ENCODE measurements at places on chromosomes 7 and 10. TPM values are rescaled to one million over a fixed set of nuclear protein-coding genes. Genes with fewer than 3 reads are reported as not detected.

DNA sequence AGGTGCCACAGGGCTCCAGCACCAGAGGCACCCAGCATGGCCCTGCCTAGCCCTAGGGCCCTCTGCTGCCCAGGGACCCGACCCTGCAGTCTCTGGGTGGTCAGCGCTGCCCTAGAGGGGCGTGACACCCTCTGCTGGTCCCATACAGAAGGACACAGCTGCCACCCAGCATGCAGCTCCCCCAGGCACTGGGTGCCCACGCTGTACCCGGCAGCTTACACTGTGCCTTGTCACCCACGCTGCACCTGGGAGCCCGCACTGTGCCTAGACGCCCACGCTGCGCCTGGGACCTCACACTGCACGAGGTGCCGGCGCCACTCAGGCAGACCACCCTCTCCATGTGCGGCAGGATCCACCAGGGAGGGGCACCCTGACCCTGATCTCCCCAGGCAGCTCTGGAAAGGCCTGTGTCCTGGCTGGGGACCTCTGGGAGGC, 55.2 kb downstream of the PWWP2B start:
- no peak for DNase-seq
- H3K36me3 ChIP-seq, result no peaks in the 10 kb centered on the region
- no peak overlapping the region for H3K27ac ChIP-seq
- H3K4me1 ChIP-seq, result peaks cover 10% of the 10 kb centered on the region
- peaks cover 8% of the 10 kb centered on the region for H3K27me3 ChIP-seq

DNA sequence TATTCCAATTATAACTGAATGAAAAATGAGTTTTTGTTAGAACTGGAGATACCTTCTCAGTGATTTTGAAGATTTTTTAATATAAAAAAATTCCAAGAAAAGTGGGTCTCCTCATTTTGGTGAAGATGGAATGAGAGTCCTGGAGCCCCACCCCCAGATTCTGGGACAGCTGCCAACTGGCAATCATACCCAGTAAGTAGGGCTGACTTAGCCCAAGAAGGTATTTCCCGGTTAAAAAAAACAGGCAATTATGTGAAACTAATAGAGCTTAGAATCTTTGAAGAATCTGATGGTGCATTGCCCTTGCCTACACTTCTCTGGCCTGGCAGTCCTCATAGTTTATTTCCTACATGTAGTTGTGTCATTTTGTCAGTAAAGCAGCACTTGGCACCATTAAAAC, 52.8 kb upstream of the VWDE start:
- no peaks in the 10 kb centered on the region for H3K4me1 ChIP-seq
- H3K4me3 ChIP-seq, result no peak overlapping the region
- no peak for DNase-seq
- no peaks in the 10 kb centered on the region for H3K36me3 ChIP-seq

- no peaks in the 10 kb centered on the region for H3K36me3 ChIP-seq
- no peaks in the 10 kb centered on the region for H3K27me3 ChIP-seq
- no peak overlapping the region for H3K4me3 ChIP-seq
- H3K27ac ChIP-seq, result no peak overlapping the region
- DNase-seq, result peak; percentile 16
Observed at GRCh38 chr7:117946151-117946633, 73.0 kb upstream of the CTTNBP2 start.

DNA sequence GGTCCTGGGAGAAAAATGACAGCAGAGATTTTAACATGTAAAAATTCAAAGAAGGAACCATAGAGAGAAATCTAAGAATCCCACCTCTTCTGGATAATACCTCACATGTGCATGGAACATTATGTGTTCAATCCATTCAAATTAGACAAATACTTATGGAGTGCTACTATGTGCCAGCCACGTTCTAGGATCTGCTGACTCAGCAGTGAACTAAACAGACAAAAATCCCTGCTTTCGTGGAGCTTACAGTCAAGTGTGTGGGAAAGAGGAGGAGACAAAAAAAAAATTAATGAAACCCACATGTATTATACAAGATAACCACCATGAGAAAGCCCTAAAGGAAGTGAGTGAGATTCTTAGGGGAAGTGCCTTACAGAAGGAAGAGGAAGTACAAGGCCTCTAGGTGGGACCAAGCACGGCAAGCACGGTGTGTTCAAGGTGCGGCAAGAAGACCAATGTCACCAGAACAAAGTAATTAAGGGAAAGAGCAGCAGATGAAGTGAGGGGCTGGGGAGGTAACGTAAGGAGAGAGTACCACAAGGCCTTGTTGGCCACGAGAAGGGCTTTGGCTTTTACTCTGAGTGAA, 71.0 kb downstream of the SLC25A13 start:
- DNase-seq, result no peak
- H3K27me3 ChIP-seq, result no peaks in the 10 kb centered on the region
- H3K36me3 ChIP-seq, result no peaks in the 10 kb centered on the region
- H3K27ac ChIP-seq, result no peak overlapping the region

DNA sequence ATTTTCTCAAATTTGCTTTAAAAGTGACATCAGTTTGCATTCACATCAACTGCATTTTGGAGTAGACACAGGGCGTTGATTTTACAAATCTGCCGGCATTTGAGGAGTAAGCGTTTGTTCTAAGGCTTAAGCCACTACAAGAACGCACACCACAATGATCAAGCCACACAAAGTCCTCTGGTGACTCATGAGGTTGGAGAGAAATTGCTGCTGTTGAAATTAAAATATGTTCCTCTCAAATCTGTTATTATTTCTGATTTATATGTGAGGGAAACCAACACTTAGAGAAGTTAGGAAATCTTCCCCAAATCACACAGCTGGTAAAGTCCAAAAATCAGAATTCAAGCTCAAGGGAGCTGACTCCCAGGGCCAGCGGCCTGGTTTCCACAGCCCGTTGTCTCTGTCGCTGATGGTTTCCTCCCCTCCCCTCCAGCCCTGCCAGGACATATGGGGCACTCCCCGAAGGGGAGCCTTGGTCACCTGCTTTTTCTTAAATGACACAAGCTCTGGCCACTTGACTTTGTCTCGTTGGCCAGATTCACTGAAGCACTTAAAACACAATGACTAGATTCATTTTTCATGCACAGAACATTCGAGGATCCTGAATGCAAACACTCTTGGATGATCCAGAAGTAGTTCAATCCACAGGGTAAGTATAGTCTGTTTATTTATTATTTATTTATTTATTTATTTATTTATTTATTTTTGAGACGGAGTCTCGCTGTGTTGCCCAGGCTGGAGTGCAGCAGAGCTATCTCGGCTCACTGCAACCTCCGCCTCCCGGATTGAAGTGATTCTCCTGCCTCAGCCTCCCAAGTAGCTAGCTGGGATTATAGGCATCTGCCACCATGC, 29.2 kb upstream of the KLF6 start:
- no peaks in the 10 kb centered on the region for H3K36me3 ChIP-seq
- no peaks in the 10 kb centered on the region for H3K27me3 ChIP-seq
- no peak overlapping the region for H3K27ac ChIP-seq

- no peaks in the 10 kb centered on the region for H3K36me3 ChIP-seq
- H3K27ac ChIP-seq, result no peak overlapping the region
- H3K4me3 ChIP-seq, result no peak overlapping the region
- H3K4me1 ChIP-seq, result no peaks in the 10 kb centered on the region
- H3K27me3 ChIP-seq, result no peaks in the 10 kb centered on the region
- peak; percentile 47 for DNase-seq
Observed at GRCh38 chr10:73597346-73597745, 6.2 kb upstream of the USP54 start.

DNA sequence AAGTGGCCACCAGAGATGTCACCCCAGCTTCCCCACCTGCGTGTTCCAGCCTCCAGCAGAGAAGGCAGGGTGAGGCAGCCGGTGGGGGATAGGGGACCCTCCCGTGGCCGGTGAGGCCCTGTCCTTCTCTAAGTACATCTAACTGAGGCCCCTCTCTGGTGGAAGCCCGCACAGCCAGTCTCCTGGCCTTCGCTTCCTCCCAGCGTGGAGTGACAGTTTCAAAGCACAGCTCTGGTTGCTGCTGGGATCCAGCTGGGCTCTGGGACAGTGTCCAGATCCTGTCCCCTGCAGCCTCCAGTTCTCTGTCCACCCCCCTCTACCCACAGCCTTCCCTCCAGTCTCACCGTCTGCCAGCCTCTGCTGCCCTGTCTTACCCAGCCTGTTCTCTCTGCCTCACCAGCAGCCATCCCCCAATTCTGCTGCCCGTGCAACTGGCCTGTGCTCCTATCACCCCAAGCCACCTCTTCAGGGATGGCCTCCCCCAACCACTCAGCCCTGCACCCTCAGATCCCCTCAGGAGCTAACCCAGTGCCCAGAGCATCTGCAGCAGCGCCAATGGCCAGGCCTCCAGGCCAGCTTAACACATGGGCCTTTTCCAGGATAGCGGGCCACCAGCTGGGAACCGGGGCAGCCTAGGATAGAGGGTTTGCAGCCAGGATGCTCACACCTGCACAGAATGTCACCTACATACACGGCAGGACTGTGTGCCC, 16.3 kb upstream of the SH2B2 start:
- no peak overlapping the region for H3K4me3 ChIP-seq
- peaks cover 12% of the 10 kb centered on the region for H3K4me1 ChIP-seq
- H3K36me3 ChIP-seq, result no peaks in the 10 kb centered on the region
- DNase-seq, result no peak

DNA sequence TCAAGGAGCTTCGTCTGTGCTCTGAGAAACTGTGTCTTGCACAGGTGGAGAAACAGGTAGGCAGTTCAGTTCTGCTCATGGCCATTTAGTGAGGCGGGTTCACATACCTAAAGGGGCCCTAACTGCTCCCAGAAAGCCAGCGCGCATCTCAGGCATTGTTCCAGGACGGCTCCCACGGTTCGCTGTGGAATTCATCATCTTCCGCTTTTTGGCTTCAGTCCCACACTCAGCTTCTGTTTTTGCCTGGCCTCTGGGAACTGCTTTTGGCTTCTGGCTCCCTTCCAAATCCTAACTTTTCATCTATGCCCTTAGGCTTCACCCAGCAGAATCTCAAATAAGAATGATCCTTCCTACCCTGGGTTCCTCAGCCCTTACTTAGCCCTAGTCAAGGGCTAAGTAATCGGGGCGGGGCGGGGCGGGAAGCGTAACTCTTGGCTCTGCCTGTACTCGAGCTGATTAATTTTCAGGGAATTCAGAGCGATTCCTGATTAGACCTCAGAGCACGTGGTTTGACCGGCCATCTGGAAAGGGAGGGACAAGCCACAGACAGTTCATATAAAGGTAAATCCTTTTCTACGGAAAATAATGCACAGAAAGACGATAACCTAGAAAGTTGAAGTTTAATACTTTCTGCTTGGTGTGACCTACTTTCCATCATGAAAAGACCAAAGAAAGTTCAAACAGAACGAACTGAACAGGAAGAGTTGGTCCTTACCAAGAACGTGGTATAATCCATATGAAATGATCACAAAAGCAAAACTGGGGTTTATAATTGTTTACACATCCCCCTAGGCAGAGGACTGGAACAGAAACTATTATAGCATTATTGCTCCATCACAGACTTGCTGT, 105.7 kb downstream of the ST8SIA6 start:
- H3K27ac ChIP-seq, result no peak overlapping the region
- no peaks in the 10 kb centered on the region for H3K36me3 ChIP-seq
- H3K27me3 ChIP-seq, result peaks cover 2% of the 10 kb centered on the region
- peaks cover 4% of the 10 kb centered on the region for H3K4me1 ChIP-seq
- peak; percentile 79 for DNase-seq

DNA sequence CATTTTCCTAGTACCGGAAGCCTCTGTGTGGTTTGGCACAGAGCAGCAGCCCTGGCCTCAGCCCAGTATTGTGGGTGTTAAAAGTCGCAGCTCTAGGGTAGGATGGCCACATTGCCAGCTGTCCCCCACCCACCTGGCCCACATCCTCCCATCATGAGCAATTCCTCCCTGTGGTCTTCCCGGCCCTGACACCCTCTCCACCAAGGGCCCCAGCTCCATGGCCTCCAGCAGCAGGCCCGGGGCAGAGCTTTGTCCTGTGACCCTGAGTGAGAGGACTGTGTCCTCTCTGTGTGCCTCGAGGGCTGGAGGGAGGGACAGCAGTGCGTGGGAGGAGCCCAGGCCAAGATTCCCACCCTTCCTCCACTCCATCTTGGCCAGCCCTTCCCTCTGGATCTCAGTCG, 93.7 kb downstream of the MYL10 start:
- no peaks in the 10 kb centered on the region for H3K36me3 ChIP-seq
- H3K4me1 ChIP-seq, result peaks cover 12% of the 10 kb centered on the region
- H3K4me3 ChIP-seq, result no peak overlapping the region
- DNase-seq, result no peak
- H3K27ac ChIP-seq, result no peak overlapping the region

DNA sequence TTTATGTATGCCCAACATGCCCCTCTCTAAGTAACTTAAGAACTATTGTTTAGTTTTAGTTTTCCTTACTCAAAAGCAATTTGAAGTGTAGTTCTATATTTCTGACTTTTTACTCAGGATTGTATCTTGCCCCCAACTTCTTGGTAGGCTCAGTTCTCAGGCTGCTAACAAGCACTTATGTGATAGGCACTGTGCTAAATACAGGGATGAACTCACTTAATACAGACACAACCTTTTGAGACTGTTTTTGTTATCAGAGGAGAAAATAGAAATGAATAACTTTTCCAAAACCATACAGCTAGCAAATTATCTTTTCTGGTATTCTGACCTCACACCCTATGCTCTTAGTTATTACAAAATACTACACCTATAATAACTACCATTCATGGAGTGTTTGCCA, 16.3 kb downstream of the TAX1BP1 start:
- no peak overlapping the region for H3K27ac ChIP-seq
- H3K4me3 ChIP-seq, result no peak overlapping the region
- H3K36me3 ChIP-seq, result peaks cover 6% of the 10 kb centered on the region

DNA sequence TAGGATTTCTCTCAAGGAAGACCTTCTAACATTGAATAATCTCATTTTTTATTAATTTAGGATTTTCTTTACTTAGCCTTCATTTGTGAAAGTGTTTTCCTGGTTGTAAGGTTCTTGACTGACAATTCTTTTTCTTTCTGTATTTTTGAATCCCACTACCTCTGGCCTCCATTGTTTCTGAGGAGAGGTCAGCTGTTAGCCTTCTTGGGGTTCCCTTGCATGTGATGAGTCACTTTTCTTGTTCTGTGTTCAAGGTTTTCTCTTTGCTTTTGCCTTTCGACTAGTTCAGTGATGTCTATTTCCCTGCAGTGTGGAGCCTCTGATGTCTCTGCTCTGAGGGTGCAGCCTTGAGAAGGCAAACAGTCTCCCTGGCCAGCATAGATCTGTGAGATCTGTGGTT, 304.1 kb upstream of the ZNF32 start:
- no peak overlapping the region for H3K27ac ChIP-seq
- H3K4me1 ChIP-seq, result no peaks in the 10 kb centered on the region
- no peak for DNase-seq
- peaks cover 8% of the 10 kb centered on the region for H3K27me3 ChIP-seq
- no peaks in the 10 kb centered on the region for H3K36me3 ChIP-seq

- no peak for DNase-seq
- no peaks in the 10 kb centered on the region for H3K36me3 ChIP-seq
- H3K27me3 ChIP-seq, result no peaks in the 10 kb centered on the region
- no peaks in the 10 kb centered on the region for H3K4me1 ChIP-seq
Observed at GRCh38 chr10:25502453-25502852, 327.7 kb downstream of the GPR158 start.

- no peaks in the 10 kb centered on the region for H3K36me3 ChIP-seq
- no peaks in the 10 kb centered on the region for H3K4me1 ChIP-seq
- H3K27me3 ChIP-seq, result peaks cover 48% of the 10 kb centered on the region
- no peak for DNase-seq
- no peak overlapping the region for H3K4me3 ChIP-seq
Observed at GRCh38 chr10:97780841-97781617, 9.2 kb upstream of the SFRP5 start.

- H3K36me3 ChIP-seq, result no peaks in the 10 kb centered on the region
- no peak overlapping the region for H3K27ac ChIP-seq
- no peak for DNase-seq
- H3K4me3 ChIP-seq, result no peak overlapping the region
Observed at GRCh38 chr10:100620087-100620835, 84.5 kb downstream of the HIF1AN start.

- no peaks in the 10 kb centered on the region for H3K27me3 ChIP-seq
- H3K27ac ChIP-seq, result no peak overlapping the region
- peak; percentile 59 for DNase-seq
Observed at GRCh38 chr10:19683960-19684359, 132.3 kb upstream of the PLXDC2 start.

IL15RA gene
- total RNA-seq, result 1.4 TPM

NEURL1 gene
- total RNA-seq, result 0.28 TPM

TAS2R4 gene
- 0.28 TPM for total RNA-seq

GRID2IP gene
- not detected for total RNA-seq

Measured in IMR-90 (cell line).